ENCODE measurements at places on chromosomes 4 and X. TPM values are rescaled to one million over a fixed set of nuclear protein-coding genes. Genes with fewer than 3 reads are reported as not detected.

GRCh38 chrX:20637351-20637750, 370.6 kb upstream of the RPS6KA3 start:
- no peaks in the 10 kb centered on the region for H3K36me3 ChIP-seq
- no peak overlapping the region for H3K27ac ChIP-seq
- peaks cover 2% of the 10 kb centered on the region for H3K27me3 ChIP-seq
- no peak overlapping the region for H3K4me3 ChIP-seq
- H3K4me1 ChIP-seq, result no peaks in the 10 kb centered on the region
- no peak for DNase-seq

- no peaks in the 10 kb centered on the region for H3K27me3 ChIP-seq
- no peak overlapping the region for H3K4me3 ChIP-seq
- H3K27ac ChIP-seq, result no peak overlapping the region
- DNase-seq, result no peak
- H3K4me1 ChIP-seq, result peaks cover 41% of the 10 kb centered on the region
Observed at GRCh38 chrX:12945494-12945893, 29.4 kb upstream of the TMSB4X start.

- H3K36me3 ChIP-seq, result no peaks in the 10 kb centered on the region
- no peak overlapping the region for H3K4me3 ChIP-seq
- DNase-seq, result no peak
- no peaks in the 10 kb centered on the region for H3K27me3 ChIP-seq
Observed at GRCh38 chr4:83083925-83084475, 30.5 kb downstream of the PLAC8 start.

DNA sequence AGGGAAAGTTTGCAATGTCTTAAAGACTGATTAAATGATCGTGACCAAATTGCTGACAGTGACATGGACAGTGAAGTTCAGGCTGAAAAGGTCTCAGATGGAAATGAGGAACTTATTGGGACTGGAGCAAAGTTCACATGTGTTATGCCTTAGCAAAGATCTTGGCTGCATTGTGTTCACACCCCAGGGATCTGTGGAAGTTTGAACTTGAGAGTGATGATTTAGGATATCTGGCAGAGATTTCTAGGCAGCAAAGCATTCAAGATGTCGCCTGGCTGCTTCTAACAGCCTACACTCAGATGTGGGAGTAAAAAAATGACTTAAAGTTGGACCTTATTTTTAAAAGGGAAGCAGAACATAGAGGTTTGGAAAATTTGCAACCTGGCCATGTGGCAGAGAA, 21.4 kb downstream of the SCARB2 start:
- no peaks in the 10 kb centered on the region for H3K27me3 ChIP-seq
- peaks cover 48% of the 10 kb centered on the region for H3K36me3 ChIP-seq
- H3K27ac ChIP-seq, result no peak overlapping the region
- DNase-seq, result no peak

DNA sequence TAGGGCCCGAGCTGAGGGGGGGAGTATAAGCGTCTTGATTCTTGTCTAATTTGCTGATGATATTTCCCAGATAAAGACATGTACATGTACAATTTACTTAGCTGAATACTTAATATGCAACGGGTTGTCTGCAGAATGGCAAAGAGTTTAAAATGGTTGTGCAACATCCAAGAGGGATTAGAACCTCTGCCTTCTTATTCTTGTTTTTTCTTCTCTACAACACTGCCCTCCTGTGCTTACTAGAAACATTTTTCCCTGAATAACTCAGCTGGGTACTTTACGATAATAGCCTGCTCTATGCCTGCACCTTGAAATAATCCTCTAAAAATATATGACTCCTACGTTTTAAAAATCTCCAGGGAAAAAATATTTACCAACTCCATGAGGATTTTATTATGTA, 41.8 kb downstream of the INTS12 start:
- no peak overlapping the region for H3K27ac ChIP-seq
- DNase-seq, result no peak
- peaks cover 2% of the 10 kb centered on the region for H3K36me3 ChIP-seq
- H3K4me3 ChIP-seq, result no peak overlapping the region
- H3K27me3 ChIP-seq, result peaks cover 9% of the 10 kb centered on the region

GRCh38 chrX:135454816-135455215, 33.1 kb downstream of the SMIM10L2A start:
- no peak for DNase-seq
- H3K36me3 ChIP-seq, result no peaks in the 10 kb centered on the region
- H3K27me3 ChIP-seq, result no peaks in the 10 kb centered on the region
- H3K4me1 ChIP-seq, result peaks cover 4% of the 10 kb centered on the region

DNA sequence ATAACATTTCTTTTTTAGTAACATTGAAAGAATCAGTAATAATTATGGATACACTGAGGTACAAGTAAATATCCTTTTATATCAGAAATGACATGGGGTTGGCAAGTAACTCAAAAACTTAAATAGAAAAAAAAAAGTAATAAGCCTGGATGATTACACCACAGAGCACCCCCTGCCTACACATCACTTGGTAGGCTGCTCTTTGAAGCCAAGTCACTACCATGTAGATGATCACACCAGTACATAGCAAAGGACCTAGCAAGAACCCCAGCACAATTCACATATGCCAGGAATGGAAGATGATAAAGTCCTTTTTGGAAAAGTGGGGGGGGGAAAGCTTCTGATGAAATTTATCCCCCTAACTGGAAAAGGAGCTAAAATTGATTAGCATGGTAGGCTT, 56.9 kb downstream of the METTL14 start:
- peaks cover 23% of the 10 kb centered on the region for H3K4me1 ChIP-seq
- H3K4me3 ChIP-seq, result no peak overlapping the region
- H3K36me3 ChIP-seq, result peaks cover 41% of the 10 kb centered on the region
- no peak for DNase-seq
- H3K27ac ChIP-seq, result no peak overlapping the region

DNA sequence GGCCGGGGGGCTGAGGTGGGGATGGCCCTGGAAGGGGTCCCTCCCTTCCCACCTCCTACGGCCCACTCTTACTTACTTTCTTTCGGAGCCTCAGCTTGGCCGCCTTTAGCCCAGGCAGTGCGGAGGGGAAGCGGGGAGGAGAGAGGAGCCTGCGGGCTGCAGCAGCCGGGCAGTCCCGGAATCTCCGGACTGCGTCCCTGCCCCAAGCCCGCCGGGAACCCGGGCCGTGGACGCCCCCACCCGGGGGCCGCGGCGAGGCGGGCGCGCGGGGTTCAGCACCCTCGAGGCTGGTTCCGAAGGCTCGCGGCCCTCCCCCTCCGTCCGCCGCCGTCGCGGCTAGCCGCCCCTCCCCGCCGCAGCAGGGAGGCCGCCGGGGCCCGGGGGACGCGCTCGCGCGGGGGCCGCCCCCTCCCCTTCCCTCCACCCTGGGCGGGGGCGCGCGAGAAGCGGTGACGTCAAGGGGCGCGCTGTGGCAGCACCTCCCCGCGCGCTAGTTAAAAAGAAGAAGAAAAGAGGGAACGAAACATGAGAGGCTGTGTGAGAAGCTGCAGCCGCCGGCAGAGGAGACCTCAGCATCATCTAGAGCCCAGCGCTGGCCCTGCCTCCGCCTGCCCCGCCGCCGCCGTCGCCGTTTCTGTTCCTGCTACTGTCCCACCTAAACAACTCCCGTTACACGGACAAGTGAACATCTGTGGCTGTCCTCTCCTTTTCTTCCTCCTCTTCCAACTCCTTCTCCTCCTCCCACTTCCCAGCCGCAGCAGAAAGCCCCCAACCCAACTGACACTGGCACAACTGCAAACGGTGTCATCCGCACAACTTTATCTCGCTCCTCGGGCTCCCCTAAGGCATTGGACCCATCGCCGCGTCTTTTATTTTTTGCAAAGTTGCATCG, at the start of gene HHIP:
TSS of gene HHIP (plus strand) at position 526 of the 892 bp plus-strand sequence. CDS start 520 bp downstream, outside the sequence.
- H3K4me3 ChIP-seq, result peak within 1 kb of the TSS; percentile 87
- H3K36me3 ChIP-seq, result no peaks in the 10 kb centered on the region
- H3K27ac ChIP-seq, result peak within 1 kb of the TSS; percentile 67
- H3K4me1 ChIP-seq, result peaks cover 31% of the 10 kb centered on the region

GRCh38 chr4:157405070-157405469, 184.5 kb downstream of the GRIA2 start:
- H3K4me3 ChIP-seq, result no peak overlapping the region
- H3K27ac ChIP-seq, result no peak overlapping the region
- no peaks in the 10 kb centered on the region for H3K36me3 ChIP-seq
- H3K27me3 ChIP-seq, result peaks cover 13% of the 10 kb centered on the region

DNA sequence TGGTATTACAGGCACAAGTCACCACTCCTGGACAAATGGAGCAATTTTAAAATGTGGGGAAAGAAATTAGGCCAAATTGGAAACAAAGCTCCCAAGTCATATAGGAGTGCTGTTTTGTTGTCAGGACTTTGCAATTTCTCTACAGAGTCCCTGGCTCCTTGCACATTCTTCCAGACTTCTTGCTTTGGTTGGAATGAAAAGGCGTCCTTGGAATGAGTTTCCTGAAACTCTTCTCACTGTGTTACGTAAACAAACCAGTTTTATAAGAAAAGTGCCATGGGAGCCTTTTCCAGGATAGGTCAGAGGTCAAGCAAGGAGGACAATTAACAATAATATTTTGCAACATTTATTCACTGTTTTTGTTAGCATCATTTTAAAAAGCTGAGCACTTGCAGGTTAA, 32.4 kb upstream of the KIT start:
- H3K4me1 ChIP-seq, result peaks cover 11% of the 10 kb centered on the region
- no peak for DNase-seq
- peaks cover 1% of the 10 kb centered on the region for H3K36me3 ChIP-seq
- H3K4me3 ChIP-seq, result no peak overlapping the region
- no peaks in the 10 kb centered on the region for H3K27me3 ChIP-seq

GRCh38 chr4:8105306-8106100, 53.1 kb downstream of the ABLIM2 start:
- H3K27me3 ChIP-seq, result peaks cover 11% of the 10 kb centered on the region
- no peak overlapping the region for H3K4me3 ChIP-seq
- no peaks in the 10 kb centered on the region for H3K36me3 ChIP-seq
- H3K27ac ChIP-seq, result no peak overlapping the region
- no peak for DNase-seq
- peaks cover 14% of the 10 kb centered on the region for H3K4me1 ChIP-seq

DNA sequence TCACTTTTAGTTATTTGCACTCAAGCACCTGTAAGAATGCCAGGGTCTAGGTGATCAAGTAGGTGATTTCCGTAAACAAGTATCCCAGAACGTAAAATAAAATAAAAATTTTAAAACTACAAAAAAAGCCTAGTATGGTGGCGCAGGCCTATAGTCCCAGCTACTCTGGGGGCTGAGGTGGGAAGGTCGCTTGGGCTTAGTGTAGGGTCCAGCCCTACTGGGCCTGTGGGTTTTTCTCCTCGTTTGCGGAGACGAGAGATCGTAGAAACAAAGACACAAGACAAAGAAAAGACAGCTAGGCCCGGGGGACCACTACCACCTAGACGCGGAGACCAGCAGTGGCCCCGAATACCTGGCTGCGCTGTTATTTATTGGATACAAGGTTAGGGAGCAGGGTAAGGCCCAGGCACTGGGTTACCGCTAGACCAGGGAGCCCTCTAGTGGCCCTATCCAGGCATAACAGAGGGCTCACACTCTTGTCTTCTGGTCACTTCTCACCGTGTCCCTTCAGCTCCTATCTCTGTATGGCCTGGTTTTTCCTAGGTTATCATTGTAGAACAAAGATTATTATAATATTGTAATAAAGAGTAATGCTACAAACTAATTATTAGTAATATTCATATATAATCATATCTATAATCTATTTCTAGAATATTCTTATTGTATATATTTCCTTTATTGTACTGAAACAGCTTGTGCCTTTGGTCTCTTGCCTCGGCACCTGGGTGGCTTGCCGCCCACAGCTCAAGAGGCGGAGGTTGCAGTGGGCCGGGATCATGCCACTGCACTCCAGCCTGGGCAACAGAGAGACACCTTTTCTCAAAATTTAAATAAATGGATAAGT, 38.4 kb downstream of the SAGE1 start:
- H3K27ac ChIP-seq, result no peak overlapping the region
- H3K4me1 ChIP-seq, result no peaks in the 10 kb centered on the region
- no peaks in the 10 kb centered on the region for H3K36me3 ChIP-seq
- H3K4me3 ChIP-seq, result no peak overlapping the region
- H3K27me3 ChIP-seq, result peaks cover 3% of the 10 kb centered on the region
- DNase-seq, result no peak

- no peak for DNase-seq
- H3K27ac ChIP-seq, result no peak overlapping the region
- no peak overlapping the region for H3K4me3 ChIP-seq
- no peaks in the 10 kb centered on the region for H3K27me3 ChIP-seq
- no peaks in the 10 kb centered on the region for H3K36me3 ChIP-seq
Observed at GRCh38 chr4:166989886-166990285, 244.4 kb downstream of the SPOCK3 start.

DNA sequence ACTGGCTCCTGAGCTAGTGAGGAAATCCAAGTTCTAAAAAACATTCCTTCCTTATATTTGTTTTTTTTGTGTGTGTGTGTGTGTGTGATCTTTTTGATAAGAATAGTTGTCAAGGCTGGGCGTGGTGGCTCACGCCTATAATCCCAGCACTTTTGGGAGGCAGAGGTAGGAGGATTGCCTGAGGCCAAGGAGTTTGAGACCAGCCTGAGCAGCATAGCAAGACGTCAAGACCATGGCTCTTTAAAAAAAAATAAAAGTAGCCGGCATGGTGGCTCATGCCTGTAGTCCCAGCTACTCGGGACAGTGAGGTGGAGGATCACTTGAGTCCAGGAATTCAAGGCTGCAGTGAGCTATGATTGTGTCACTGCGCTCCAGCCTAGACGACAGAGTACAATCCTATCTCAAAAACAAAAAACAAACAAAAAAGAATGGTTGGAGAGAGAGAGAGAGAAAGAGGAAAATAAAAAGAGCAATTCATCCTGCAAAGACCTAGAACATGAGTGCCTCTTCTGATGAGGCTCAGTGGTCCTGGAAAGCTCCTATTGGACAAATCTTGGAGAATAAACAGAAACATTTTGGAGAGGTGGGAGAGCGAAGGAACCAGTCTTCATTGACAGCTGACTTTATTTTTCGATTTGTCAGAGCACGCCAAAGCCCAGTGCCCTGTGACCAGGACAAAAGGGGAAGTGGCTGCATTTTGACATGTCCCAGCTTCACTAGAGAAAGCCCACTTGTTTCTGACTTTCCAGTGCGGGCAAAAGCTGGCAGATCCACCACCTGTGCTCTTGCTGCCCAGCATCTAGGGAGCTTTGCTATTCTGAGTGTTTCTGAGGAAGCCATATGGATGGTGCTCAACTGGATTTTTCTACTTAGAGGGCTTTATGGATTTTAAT, 244.7 kb downstream of the PALLD start:
- no peak for DNase-seq
- peak overlapping the region; percentile 35 for H3K27ac ChIP-seq
- no peak overlapping the region for H3K4me3 ChIP-seq
- peaks cover 14% of the 10 kb centered on the region for H3K36me3 ChIP-seq

The ATOH1 gene
- not detected for total RNA-seq

The NAP1L3 gene
- 25.4 TPM for total RNA-seq

The OTOP1 gene
- not detected for total RNA-seq

The RS1 gene
- total RNA-seq, result not detected

The TMSB15C gene
- total RNA-seq, result 16.9 TPM

The EGFL6 gene
- total RNA-seq, result 11.3 TPM

The NXF2 gene
- total RNA-seq, result not detected

The DBET gene
- not detected for total RNA-seq

The RAB33A gene
- total RNA-seq, result 4.3 TPM

The FMR1NB gene
- total RNA-seq, result not detected
